Neural crest cell (in vitro differentiated cells): ENCODE measurements at places on chromosomes 1 and 21. TPM values are rescaled to one million over a fixed set of nuclear protein-coding genes. Genes with fewer than 3 reads are reported as not detected.

GRCh38 chr1:233005156-233005555 is 54.7 kb downstream of the NTPCR start:
- peaks cover 26% of the 10 kb centered on the region for H3K4me1 ChIP-seq
- no peak overlapping the region for H3K27ac ChIP-seq
- no peaks in the 10 kb centered on the region for H3K27me3 ChIP-seq
- H3K36me3 ChIP-seq: peaks cover 9% of the 10 kb centered on the region
- DNase-seq: no peak

DNA sequence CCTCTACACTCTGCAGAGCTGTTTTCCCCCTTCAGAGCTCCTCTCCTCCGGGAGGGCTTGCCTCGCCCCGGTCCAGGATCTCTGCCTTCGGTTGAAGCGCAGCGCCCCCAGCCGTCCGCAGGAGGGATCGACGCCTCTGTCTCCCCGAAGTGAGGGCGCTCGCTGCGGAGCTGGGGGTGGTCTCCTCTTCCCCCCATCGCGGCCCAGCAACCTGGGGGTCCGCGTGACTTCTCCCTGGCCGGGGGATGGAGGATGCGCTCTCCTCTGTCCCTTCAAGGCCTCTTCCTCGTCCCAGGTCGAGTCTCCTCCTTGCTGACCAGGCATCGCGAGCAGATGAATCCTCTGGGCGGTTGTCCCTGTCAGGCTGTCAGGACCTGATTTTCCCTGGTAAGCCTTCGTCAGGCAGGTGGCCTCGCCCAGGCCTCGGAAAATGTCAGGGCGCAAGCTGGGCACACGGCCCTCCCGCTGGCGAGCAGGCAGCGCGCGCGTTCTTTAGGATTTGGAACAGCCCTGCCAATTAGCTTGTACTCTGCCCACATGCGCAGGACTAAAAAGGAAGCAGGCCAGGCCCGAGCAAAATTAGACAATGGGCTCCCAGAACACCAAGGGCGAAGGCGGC is 90.5 kb downstream of the EDEM3 start:
- no peaks in the 10 kb centered on the region for H3K36me3 ChIP-seq
- H3K27me3 ChIP-seq: peaks cover 34% of the 10 kb centered on the region
- no peak overlapping the region for H3K27ac ChIP-seq
- H3K4me1 ChIP-seq: peaks cover 24% of the 10 kb centered on the region
- H3K4me3 ChIP-seq: peak overlapping the region; percentile 41

- H3K4me1 ChIP-seq: peaks cover 9% of the 10 kb centered on the region
- H3K36me3 ChIP-seq: no peaks in the 10 kb centered on the region
- no peaks in the 10 kb centered on the region for H3K27me3 ChIP-seq
- H3K4me3 ChIP-seq: no peak overlapping the region
- no peak overlapping the region for H3K27ac ChIP-seq
- DNase-seq: no peak
These were observed 34.9 kb upstream of the CACHD1 start for GRCh38 chr1:64435000-64435399.

DNA sequence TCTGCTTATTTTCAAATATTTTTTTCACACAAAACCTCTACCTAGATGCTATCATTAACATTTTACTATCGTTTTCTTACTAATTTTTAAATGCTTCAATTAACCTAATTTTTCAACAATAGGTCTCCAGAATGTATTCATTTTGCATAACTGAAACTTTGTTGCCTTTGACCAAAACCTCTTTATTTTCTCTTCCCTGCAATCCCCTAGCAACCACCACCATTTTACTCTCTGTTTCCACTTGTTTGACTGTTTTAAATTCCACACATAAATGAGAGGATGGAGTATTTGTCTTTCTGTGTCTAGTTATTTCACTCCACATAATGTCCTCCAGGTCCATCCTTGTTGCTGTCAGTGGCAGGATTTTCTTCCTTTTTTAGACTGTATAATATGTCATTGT is 9.5 kb upstream of the F13B start:
- no peak overlapping the region for H3K4me3 ChIP-seq
- H3K4me1 ChIP-seq: no peaks in the 10 kb centered on the region
- H3K36me3 ChIP-seq: peaks cover 18% of the 10 kb centered on the region
- no peak overlapping the region for H3K27ac ChIP-seq
- H3K27me3 ChIP-seq: no peaks in the 10 kb centered on the region
- DNase-seq: no peak

DNA sequence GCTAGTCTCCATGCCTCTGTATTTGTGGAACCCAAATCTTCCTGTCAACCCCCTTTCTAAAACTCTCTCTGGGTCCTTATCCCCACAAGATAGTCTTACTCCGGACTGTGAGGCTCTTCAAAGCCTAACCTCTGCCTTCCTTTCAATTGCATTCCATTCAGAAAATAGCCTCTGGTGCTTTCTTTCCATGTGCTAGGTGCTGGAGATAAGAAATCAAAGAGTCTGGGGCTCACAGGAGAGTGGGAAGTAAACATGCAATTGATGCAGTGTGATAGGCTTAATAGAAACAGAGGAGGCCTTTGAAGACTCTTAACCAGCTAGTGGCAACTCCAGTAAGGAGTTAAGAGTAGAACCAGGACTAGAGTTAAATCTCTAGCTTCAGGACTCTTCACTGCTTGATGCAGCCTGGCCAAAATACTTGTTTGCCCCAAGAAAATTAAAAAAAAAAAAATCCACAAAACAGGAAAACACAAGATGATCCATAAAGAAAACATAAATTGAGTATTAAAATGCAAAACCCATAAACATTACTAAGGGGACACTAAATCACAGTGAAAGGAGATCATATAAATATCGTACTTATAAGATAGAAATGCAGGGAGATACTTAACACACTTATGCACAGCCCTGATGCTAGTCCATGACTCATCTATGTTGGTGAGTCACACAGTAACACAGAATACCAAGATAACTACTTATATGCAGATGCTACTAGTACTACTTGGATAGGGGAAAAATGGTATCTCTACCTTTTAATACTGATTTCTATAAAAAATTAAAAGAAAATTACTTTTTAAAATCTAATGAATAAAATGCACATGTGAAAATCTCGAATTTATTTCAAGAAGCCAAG is 341.5 kb downstream of the KCNH1 start:
- no peak overlapping the region for H3K4me3 ChIP-seq
- no peak for DNase-seq
- H3K36me3 ChIP-seq: no peaks in the 10 kb centered on the region

The ST6GALNAC3 gene
- total RNA-seq: 19.4 and 22.0 TPM in 2 replicates
